ENCODE measurements at places on chromosomes 2 and 18. TPM values are rescaled to one million over a fixed set of nuclear protein-coding genes. Genes with fewer than 3 reads are reported as not detected.

DNA sequence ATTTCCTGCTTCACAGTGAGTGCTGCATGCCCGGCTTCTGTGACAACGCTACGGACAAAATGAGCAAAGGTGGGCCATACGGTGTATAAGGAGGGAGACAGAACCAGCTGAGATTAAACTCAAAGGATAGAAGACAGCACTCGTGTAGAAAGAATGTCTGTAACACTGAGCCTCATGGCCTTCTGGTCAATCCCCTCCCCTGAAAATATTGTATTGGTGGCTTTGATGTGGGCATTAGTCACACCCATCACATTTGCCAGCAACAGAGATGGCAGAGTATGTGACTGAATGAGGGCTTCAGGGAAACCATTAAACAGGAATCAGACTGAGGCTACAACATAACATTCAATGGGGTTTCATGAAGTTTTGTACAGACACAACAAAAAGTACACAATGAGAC, 287.8 kb upstream of the CCDC68 start:
- DNase-seq: no peak

GRCh38 chr2:205686783-205687640, 4.7 kb downstream of the NRP2 start:
- no peak for DNase-seq

- DNase-seq: no peak
Observed at GRCh38 chr2:78982638-78983330, 42.7 kb upstream of the REG3G start.

DNA sequence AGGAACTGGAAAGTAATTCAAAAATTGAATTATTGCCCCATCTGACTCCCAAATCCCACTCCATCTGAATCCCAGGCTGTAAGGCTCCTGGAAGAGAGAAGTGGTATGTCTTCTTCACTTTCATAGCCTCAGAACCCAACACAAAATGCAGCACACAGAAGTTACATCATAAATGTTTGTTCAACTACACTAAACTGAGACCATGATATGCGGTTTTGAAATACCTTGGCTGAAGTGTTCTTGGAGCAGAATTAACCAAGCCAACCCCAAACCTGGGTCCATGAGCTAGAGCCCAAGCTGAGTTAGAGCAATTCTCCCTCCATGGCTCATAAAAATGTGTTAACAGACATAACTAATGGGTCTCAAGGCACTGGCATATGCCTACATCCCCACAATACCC, 23.3 kb downstream of the NEB start:
- no peak for DNase-seq

DNA sequence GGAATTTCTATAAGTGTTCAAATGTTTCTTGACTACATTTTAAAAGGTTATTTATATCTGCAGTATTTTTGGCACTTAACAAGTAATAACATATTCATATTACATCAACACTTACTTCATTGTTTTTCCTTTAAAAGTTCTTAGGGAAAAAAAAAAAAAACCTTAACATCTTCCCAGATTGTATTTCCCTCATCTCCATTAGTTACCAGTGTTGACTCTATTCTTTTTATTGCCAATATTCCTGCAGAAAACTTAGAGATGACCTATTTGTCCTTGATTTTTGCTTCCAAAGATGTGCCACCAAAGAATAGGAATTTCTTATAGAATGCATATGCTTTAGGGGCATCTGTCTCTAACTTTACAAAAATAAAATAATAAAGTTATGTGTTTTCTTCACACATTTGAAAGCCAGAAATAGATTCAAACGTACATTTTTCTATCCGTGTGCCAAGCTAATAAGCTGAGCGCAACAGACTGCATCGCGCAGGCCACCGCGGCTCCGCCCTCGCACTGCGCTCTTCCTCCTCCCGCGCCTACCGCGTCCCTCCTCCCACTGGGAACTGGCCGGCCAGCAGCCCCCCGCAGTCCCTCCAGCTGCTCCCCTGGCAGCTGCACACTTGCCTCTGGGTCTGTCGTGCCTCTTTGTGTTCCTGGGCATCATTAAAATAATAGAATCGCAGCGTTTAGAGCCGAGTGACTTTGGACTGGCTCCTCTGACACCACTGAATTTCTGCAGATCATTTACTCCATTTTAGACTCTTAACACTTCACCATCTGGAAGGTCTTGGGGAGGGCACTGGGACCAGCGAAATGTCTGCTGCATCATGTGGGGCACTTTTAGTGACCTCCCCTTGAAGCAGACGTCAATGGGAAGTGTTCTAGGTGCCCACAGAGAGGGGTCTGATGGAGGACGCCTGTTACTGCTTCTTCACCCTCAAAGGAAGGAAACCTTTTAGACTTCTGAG, 21.2 kb upstream of the NAB1 start:
- DNase-seq: peak; percentile 62

DNA sequence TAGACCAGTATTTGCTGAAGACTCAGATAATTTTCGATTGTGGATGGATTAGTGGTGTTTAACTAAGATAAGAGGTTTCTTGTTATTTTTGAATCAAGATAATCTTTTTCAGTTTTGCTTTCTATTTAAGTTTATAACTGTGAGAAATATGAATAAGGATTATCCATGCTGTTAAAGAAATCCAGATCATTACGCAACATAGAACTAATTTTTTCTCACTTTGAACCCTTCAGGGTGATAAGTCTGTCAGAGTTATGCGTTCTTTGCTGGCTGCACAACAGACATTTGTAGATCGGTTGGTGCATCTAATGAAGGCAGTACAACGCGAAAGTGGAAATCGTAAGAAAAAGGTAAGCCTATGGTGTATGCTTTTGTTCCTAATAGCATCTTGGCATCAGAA, 74.1 kb downstream of the PIK3C3 start:
- no peak for DNase-seq

DNA sequence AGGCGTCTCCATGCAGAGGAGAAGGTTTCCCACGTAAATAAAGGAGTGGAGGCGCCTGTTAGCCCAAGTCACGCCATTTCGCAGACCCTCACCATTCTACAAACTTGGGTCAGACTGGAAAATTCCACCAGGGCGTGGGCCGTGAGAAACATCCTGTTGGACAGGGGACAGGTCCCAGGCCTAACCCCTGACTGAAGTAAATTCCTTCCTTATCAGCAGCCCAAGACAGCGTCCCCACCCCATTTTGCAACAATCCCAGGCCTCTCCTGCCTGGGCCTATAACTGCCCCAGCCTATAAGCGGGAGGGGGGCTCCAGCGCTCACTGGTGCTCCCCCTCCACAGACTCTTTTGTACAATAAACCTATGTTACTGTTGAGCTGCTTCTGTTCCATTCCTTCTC, 57.3 kb upstream of the CBLN2 start:
- no peak for DNase-seq

- no peak for DNase-seq
Observed at GRCh38 chr2:23460228-23460627, 75.2 kb downstream of the KLHL29 start.

DNA sequence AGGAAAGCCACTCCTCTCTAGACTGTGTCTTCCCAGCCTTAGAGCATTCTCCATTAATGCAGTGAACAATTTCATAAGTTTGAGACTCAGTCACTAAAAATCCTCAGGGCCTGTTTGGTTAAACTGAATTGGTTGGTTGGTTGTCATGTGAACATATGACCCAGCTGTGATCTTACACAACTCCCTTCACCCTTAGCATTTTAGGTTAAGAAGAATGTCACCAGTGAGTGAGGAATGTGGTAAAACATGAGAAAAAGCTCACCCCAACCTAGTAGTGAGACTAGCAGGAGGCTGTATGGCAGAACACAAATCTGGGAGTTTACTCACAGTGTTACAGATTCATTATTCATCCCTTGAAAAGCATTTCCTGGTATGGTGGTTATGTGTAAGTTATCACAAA, 32.4 kb downstream of the LHCGR start:
- DNase-seq: no peak

- no peak for DNase-seq
Observed at GRCh38 chr2:32937602-32938448, 8.9 kb upstream of the LTBP1 start.

- DNase-seq: no peak
Observed at GRCh38 chr2:146295080-146295670, 1549.7 kb upstream of the ACVR2A start.

GRCh38 chr2:64945973-64946768, 43.0 kb upstream of the SLC1A4 start:
- peak; percentile 80 for DNase-seq

DNA sequence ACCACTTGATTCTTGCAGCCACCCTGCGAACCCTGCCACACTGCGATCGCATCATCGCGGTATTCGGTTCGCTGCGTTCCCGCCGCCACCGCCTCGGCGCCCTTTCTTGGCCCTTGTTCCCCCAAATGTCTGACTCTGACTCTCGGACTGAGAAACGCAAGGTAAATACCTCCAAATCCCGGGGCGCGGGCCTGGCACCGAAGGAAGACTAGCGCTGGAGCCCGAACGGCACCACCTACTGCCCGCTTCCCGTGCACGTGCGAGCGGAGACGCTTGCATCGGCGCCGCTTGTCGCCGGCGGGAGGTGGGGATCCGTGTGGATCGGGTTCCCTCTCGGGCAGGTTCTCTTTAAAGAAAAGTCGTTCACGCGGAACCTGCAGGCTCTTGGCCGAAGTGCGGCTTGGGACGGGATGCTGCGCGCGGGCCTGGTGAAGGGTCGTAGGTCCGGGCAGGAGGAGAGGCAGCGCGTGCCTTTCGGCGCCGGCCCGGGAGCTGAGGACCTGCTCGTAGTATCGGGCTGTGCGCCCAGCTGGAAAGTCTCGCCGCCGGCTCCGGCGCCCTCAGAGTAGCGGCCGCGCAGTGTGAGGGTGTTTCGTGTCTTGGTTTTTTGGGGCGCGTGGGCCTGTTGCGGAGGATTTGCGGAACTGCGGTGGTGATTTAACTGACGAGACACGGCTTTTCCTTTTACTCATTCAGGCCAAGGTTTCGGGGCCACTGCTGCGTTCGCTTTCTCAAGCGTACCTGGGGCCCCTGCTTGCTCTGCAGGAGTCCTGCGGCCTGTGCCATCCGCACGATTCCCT, 514 bp downstream of the BCL2L11 start:
- no peak for DNase-seq

GRCh38 chr18:49127471-49128190, 176.9 kb upstream of the SMAD7 start:
- DNase-seq: no peak

GRCh38 chr2:236017446-236017845, 150.7 kb downstream of the GBX2 start:
- DNase-seq: no peak

DNA sequence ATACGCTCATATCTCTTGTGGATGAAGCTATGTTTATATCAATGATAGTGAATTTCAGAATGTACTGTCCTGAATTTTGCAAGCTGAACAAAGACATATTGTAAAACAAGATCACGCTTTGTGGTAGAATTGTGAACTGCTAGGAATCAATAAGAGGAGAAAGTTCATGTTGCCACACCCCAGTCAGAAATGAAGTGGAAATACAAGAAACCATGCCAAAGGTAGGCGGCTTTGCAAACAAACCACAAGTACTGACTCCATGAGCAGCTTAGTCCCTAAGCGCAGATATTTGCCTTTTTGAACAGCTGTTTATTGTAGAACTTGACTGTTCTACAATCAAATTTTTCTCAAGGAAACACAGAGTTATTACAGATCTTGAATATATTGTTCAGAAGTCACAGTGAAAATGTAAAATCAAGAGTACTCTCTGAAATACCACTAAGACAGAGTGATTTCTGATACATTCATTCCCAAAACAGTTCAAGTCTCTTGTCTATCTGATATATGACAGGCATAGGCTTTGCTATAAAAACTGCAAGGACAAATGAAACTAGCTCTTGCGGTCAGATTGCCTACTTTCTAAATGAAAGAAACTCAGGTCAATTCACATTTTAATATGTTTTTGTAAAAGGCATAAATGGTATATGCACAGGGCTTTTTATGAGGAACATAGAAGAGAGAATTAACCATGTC, 120.9 kb upstream of the CDH19 start:
- peak; percentile 24 for DNase-seq

GRCh38 chr18:9631814-9632496, 17.6 kb upstream of the PPP4R1 start:
- DNase-seq: no peak

- no peak for DNase-seq
Observed at GRCh38 chr2:121665504-121665903, 16.2 kb upstream of the CLASP1 start.

DNA sequence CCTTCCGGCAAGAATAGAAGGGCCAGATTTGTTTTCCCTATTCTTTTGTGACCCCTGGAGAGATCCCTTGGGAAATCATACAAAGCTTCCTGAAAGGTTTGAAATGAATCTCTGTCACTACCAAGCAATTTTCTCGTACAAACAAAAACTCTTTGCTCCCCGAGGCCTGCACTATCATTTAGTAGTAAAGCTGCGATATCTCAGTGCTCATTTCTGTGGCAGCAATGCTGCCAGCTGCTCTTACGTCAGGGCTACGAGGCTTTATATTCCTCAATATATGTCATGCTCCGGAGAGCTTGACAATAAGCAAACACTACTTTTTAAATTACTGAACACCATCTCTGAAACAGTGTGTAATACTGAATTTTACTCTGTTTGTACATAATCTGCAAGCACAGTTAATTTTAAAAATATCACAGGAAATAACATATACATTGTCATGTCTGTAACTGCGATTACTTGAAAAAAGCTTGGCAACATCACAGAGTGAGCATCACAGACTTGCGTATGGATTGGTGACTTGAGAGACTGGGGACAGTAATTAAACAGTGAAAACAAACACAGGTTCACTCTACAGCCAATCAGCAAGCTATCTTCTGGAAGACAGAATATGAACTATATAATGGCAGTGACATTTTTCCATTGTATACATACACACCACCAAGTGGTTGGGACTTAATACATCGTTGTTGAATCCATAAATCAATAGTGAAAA, 403.3 kb upstream of the NETO1 start:
- no peak for DNase-seq

- DNase-seq: no peak
Observed at GRCh38 chr2:225425284-225425683, 25.8 kb downstream of the NYAP2 start.

DNA sequence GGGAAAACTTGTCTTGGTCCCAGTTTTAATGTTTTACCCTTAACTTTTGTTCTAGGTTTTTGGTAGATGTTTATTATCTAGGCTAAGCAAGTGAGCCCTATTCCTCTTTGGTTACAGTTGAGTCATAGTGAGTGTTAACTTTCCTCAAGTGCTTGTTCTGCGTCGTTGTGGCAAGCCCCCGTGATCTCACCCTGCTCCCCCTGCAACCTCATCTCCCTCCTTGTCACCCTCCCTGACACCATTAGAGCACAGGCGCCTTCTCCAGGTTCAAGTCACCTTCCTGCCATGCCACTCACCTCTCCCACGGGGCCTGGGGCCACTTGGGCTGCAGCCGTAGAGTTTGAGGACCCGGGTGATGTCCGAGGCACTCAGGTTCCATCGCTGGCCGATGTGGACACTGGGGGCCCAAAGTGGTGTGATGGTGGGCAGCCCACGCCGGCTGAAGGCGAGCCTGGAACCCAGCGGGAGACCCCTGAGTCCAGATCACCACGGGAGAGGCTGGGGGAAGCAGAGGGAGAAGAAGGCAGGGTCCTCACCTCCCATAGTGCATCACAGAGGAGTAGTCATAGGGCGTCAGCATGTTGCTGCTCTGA, 8.7 kb downstream of the ASTL start:
- no peak for DNase-seq

Gene MARCO
- total RNA-seq: 0.69 TPM

Gene CYP27C1
- total RNA-seq: 0.82 TPM

Gene EDAR
- 0.25 TPM for total RNA-seq

Gene CYP27A1
- 31.0 TPM for total RNA-seq

Gene LIMS3
- 1.6 TPM for total RNA-seq

Gene GPR45
- total RNA-seq: not detected

Gene GREB1
- total RNA-seq: 1.4 TPM

Gene USP40
- total RNA-seq: 30.6 TPM

Gene CIB4
- 0.60 TPM for total RNA-seq

Gene ALKAL2
- 3.5 TPM for total RNA-seq

Gene FSIP2
- 22.1 TPM for total RNA-seq

Gene CPLX4
- not detected for total RNA-seq

Gene SETBP1
- total RNA-seq: 97.2 TPM

Gene PSMA8
- not detected for total RNA-seq

Gene TCF7L1
- total RNA-seq: 1.3 TPM
